ENCODE measurements at places on chromosomes 1 and 21.
A peak's percentile ranks its signal among the peaks of the same experiment; 100 is the strongest.

DNA sequence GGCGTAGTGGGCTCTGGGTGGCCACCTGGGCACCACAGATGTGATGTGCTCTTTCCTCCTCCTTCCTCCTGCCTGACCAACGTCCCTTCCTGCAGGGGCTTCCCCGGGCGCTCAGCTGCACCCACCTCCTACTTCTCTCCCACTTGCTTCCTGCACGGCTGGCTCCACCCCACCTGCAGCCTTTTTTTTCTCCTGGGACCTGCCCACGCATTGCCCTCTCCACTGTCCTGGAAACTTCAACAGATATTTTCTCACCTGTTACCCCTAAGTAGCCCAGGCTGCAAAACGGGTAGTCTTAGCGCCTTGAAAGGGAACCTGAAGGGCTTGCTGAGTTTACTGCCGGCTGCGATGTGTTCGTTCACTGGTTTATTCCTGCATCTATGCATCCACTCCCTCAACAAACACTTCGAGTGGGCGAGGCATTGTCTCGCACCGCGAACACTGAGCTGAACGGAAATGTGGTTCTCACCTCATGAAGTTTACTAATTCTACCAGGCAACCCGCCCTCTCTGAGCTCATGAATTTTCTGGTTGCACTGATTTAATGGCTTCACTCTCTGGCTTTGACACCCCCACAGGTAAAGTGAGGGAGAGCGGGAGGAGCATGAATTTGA lies 23.6 kb downstream of the ZBTB18 start:
- DNase-seq: peak; percentile 53

- no peak for DNase-seq
Measured at GRCh38 chr1:100930494-100930893, 34.6 kb downstream of the SLC30A7 start.

- no peak for DNase-seq
Measured at GRCh38 chr1:69321311-69321710, 246.4 kb upstream of the LRRC7 start.

DNA sequence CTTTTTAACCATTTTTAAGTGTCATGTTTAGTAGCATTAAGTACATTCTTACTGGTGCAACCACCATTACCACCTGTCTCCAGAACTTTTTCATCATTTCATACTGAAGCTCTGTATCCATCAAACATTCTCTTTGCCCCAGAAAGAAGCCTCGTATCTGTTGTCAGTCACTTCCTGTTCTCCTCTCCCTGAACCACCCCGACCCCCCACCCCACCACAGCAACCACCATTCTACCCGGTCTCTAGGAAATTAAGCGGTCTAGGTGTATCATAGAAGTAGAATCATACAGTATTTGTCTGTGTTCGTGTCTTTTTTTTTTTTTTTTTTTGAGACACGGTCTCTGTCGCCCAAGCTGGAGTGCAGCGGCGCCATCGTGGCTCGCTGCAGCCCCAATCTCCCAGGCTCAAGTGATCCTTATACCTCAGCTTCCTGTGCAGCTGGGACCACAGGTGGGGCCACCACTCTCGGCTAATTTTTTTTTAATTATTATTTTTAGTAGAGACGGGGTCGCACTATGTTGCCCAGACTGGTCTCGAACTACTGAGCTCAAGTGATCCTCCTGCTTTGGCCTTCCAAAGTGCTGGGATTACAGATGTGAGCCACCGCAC lies 23.7 kb upstream of the EPHA8 start:
- DNase-seq: no peak

DNA sequence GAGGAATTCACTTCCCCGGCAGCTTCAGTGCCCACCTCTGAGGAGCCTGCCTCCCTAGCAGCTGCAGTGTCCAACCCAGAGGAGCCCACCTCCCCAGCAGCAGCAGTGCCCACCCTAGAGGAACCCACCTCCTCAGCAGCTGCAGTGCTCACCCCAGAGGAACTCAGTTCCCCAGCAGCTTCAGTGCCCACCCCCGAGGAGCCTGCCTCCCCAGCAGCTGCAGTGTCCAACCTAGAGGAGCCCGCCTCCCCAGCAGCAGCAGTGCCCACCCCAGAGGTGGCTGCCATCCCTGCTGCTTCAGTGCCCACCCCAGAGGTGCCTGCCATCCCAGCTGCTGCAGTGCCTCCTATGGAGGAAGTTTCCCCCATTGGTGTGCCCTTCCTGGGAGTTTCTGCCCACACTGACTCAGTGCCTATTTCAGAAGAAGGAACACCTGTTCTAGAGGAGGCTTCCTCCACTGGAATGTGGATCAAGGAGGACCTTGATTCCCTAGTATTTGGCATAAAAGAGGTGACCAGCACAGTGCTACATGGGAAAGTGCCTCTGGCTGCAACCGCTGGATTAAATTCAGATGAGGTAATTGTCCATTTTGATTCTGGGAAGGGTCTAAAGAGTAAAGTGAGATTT lies 77.4 kb upstream of the BMP8A start:
- no peak for DNase-seq

DNA sequence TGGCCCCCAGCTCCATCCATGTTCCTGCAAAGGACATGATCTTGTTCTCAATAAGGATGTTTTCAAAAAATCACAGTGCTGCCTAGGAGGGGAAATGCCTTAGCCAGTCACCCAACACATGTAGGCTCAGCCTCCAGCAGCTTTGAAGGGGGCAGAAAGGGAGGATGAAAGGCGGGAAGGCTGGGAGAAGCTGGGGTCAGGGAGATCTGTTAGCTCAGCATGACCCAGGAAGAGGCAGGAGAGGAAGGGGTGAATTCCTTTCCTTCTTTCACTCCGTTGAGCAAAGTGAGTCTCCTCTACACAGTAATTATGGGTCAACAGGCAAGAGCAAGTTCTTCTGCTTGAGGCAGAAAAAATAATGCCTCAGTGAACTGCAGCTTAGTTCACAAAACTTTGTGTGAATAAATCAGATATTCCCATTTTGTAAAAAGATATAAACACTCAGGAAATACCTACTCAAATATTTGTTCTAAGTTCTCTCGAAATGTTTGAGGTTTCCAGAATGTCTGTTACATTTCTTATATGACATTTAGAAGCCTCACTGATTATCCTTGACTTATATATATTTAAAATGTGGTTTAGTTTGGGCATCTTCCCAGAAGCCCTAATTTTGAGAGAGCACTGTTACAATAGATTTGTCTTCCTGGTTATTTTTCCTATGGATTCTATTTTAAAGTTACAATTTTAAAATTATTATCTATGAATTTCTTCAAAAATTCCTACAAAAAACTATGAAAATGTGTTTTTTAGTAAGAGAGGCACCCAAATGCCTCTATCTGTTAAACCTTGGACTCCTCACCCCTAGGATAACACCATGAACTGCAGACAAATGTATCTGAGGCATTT lies 116.8 kb downstream of the KCNJ6 start:
- no peak for DNase-seq

GRCh38 chr1:1894354-1895059 lies 3.6 kb upstream of the GNB1 start:
- DNase-seq: no peak

DNA sequence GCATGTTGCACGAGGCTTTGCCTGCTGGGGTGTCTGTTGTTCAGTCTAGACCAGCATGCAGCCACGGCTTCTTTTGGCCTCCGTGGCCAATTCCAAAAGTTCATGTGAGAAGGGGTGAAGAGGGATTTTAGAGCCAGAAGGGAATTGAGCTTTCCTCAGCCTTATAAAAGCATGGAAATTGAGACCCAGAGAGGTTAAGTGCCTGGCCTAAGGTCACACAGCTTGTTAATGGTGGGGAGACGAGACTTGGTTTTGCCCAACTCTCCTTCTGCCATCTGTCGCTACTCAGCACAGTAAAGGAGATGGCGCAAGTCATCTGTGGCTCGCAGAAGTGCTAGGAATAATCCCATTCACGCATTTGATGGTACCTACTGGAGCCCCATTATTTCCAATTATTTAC lies 25.7 kb downstream of the ZBTB18 start:
- no peak for DNase-seq

- DNase-seq: no peak
Measured at GRCh38 chr21:44439211-44439600, 16.1 kb upstream of the LRRC3 start.

GRCh38 chr1:86233403-86233802 lies 76.8 kb upstream of the COL24A1 start:
- no peak for DNase-seq

- DNase-seq: no peak
Measured at GRCh38 chr1:87236585-87236984, 92.1 kb upstream of the LMO4 start.

DNA sequence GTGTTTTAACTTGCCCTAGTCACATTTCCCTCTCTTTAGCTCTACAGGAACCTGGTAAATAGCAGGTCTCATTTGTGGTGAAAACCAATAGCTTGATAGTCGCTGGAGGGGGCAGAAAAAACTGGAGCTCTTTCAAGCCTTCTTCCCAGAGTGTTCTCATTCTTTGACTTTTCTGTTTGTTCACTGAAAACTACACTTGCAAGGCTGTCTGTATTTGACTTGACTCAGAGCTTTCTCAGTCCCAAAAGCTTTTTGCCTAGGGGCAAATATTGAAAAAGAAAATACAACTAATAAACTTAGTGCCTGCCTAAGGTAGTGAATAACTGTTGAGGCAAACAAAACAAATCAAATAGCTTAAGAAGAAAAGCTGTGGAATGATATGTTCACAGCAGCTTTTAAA lies 217.1 kb upstream of the CHRM3 start:
- no peak for DNase-seq

GRCh38 chr1:24252185-24252780 lies 65.2 kb upstream of the IFNLR1 start:
- no peak for DNase-seq

DNA sequence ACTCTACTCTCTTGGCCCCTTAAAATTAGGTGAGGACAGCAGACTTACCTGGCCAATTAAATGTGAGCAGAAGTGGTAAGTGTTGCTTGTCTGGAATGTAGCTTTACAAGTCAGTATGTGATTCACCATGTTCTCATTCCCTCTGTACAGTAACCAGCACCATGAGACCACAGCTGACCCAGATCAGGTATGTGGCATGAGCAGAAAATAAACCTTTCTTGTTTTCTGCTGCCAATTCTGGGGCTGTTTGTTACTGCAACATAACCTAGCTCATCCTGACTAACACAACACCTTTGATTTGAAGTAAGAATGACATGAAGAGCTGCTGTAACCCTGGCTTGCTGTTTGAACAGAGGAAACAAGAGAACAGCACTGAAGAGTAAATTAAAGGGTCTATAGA lies 24.9 kb downstream of the ITPKB start:
- DNase-seq: no peak

DNA sequence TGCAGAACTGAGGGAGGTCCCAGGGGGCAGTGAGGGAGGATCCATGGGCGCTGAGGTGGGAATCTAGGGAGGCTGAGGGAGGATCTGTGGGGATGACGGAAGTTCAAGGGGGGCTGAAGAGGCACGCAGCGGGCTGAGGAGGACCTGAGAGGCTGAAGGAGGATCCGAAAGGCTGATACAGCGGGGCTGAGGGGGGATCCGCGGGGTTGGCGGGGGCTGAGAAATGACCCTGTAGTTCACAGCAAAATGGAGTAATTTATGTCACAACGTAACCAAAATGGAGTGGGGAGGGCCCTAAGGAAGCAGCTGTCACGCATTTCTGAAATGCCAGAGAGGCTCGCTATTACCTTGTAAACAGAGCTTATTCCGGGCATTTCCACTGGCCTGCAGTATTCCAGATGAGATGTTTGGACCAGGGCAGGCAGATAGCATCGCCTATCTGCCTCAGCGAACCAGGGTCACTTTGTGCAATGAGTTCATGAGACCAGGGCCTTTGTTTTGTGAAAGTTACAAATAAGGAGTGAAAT lies 926 bp upstream of the MRPL55 start:
- DNase-seq: no peak

- no peak for DNase-seq
Measured at GRCh38 chr1:38328278-38329035, 281.9 kb upstream of the POU3F1 start.

- no peak for DNase-seq
Measured at GRCh38 chr1:43039228-43040055, 80.8 kb upstream of the SLC2A1 start.

- no peak for DNase-seq
Measured at GRCh38 chr1:5379176-5379759, 613.0 kb downstream of the NPHP4 start.

GRCh38 chr1:19371226-19372135 lies 59.4 kb downstream of the SLC66A1 start:
- no peak for DNase-seq

DNA sequence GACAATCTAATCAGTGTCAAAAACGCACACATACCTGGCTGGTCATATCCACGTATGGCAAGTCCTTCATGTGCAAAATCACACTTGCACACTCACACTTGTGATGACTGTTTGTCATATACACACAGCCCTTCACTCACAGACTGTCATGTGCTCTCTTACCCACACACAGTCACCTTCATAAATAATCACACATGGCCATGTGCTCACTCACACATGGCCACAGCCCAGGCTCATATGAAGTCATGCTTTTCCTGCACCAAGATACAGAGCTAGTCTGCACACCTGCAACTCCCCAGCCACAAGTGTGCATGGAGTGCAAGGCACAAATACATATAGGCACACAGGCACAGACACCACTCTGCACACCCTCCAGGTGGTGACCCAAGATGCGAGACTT lies 45.4 kb upstream of the FOXO6 start:
- DNase-seq: no peak

DNA sequence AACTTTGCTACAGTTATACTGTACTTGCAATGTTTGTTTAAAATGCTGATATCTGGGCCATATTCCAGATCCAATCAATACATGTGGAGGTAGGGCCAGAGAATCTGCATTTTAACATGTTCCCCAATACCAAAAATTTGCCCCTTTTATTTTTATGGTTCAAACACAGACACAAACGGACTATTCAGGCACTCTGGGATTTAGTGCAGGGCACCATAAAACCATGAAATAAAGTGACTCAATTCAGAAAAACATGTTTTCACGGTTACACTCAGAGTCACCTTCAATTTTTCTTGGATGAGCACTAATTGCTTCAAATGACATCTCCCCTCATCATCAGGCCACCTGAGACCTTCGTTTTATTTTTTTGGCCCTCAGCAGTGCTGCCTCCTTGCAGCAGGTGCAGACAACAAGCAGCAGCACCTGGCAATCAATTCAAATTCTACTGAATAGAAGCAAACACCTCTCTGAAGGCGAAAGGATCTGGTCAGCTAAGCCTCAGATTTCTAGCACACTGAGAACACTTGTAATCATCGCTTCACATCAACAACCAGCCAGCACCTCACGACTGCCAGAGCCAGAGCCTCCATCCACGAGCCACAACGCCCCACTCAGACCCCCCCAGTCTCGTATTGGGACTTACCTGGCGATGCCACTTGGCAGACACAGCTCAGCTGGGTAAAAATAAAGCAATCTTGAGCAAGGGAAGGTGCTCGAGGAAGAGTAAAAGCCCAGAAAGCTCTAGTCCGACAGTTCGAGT lies 1.1 kb downstream of the ERO1B start:
- DNase-seq: peak; percentile 10
